Left ventricle myocardium inferior (tissue), 1 donor: ENCODE measurements at places on chromosomes 1 and 21. TPM values are rescaled to one million over a fixed set of nuclear protein-coding genes. Genes with fewer than 3 reads are reported as not detected.

DNA sequence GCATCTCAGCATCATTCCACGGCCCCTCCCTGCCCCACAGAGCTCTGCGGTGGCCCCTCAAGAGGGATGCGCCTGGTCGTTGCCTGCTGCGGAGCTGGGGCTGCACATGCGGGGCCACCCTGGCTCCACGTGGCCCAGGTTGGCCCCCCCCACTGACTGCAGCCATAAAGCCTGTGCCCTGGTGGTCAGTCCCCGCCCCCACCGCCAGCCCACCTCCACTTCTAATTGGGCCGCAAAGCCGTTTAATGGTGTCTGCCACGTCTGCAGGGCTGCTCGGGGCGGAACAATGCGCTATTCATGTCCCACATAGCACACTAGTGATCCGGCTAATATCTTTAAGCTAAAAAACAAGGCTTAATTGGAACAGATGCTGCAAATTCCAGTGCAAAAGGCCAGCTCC, 33.5 kb upstream of the ACTRT2 start:
- DNase-seq, result no peak

DNA sequence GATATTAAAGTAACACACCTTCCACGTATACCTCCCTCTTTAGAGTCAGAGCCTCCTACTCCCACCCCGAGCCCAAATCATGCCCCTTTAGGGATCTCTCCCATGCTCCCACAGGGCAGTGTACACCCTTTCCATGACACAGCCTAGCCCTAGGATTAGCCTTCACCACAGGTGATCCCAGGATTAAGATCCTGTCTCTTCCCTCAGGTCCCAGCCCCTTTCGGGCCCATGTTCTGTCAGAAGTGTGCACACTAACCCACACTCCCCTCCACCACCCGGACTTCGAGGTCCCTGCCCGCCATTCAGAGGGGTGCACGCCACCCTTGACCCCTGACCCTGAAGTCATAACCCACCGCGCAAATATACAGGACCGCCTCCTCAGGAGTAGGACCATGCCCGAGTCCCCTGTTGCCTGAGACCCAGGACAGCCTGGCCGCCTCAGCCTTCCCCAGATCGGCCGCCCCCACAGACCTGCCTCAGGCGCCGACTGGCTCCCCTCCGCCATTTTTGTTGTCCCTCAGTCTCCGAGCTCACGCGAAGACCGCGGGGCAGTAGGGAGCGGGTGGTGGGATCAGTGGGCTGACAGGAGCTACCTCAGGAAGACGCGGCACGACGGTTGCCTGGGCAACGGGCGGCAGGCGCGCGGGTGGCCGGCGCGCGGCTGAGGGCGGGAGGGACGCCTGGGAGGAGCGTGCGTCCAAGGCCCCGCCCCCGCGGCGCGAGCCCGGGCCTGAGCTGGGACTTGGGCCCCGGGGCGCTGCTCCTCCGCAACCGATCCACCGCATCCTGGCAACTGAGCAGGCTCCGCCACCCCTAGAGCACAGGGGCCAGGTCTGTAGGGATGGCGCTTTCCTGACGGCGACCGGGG, at the start of gene AGBL4:
TSS of gene AGBL4 (minus strand) at position 663 of the 868 bp plus-strand sequence.
- peak; percentile 55 for DNase-seq

GRCh38 chr1:15948595-15949452, 27.1 kb downstream of the ZBTB17 start:
- DNase-seq, result peak; percentile 64

Gene CLDN17
- not detected for total RNA-seq

Gene MGST3
- total RNA-seq, result 718 TPM
